ENCODE measurements at places on chromosomes 7 and 10.

GRCh38 chr10:53904506-53905241, 896.4 kb downstream of the PCDH15 start:
- DNase-seq: no peak

DNA sequence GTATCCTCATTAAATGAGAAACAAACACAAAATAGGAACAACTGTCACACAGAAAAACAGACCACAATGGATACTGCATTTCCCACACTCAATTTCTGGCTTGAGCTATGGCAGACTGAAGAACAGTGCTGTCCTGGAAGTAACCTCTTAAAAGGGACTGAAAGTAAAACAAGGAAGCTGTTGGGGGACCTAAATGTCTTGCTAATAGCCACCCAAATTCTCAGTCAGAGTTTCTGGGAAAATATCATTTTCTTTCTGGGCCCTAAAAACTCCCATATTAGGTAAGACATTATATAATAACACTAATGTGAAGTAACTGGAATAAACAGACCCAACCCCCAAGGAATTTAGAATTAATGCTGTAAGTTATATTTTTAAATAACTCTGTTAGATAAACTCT, 80.9 kb upstream of the TFEC start:
- no peak for DNase-seq

- DNase-seq: peak; percentile 60
These were observed 345 bp downstream of the COBL start for GRCh38 chr7:51316262-51316665.

DNA sequence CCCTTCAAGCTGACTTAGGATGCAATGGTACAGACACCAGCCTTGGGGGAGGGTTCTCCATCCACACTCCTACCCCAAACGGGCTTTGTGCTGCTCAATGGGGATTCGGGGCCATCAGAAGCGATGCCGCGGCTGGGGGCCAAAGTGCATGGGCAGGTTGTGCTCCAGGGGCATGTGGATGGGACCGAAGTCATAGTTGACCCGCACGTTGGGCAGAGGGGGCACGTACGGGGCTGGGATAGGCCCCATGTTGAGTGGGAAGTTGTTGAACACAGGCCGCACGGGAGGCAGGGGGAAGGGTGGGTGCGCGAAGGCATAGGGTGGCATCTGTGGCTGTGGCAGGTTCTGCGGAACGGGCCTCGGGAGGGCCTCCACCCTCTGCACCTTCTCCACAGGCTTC, 158.7 kb downstream of the RNF216 start:
- no peak for DNase-seq

GRCh38 chr7:50366311-50366710, 61.8 kb downstream of the IKZF1 start:
- DNase-seq: no peak

GRCh38 chr7:124856299-124856888, 73.2 kb downstream of the POT1 start:
- DNase-seq: peak; percentile 55

DNA sequence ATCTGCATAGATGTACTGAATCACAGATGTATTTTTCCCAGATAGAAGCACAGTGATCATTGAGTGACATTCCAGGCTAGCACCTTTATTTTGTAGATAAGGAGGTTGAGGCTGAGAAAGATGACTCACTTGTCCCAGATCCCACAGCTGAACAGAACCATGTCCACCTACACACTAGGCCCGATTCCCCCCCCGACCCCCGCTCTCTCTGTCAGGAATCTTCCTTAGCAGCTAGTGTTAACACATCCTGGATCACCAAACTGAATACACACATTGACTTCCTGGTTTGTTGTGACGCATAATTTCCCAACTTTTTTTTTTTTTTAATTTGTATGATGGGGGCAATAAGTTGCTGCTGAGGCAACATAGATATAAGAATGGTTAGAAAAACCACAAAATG, 5.2 kb downstream of the SFMBT2 start:
- DNase-seq: no peak

DNA sequence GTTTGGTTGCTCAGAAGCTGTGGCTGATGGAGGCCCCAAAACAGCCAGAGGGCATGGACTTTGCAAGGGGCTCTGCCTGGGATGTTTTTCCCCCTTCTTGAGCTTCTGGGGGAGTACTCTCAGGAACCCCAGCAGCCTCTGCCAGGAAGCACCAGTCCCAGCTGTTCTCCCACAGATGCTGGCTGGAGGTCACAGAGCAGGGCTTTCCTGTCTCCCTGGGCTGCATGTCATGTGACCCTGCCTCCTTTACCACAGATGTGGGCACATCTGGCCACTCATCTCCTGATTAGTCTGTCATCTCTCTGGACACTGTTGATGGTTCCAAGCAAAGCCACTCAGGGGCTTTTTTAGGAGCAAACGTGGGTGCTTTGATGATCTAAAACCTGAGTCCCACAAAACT, 136.7 kb downstream of the NEURL1 start:
- DNase-seq: no peak

GRCh38 chr10:59335497-59335896, 26.9 kb downstream of the FAM13C start:
- no peak for DNase-seq

DNA sequence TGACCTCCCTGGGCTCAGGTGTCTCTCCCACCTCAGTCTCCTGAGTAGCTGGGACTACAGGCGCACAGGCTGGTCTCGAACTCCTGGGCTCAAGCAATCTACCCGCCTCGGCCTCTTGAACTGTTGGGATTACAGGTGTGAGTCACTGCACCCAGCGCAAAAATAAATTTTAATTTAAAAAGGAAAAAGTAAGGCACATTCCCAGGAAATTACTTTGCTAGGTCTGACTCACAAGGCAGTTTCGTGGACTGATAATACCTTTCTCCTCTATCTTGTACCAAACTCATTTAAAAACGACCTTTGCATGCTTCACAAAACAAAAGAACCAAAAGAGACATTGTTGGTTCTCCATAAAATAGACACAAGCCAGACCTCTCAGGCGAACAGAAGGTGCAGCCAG, 29.7 kb downstream of the PARP12 start:
- DNase-seq: no peak

DNA sequence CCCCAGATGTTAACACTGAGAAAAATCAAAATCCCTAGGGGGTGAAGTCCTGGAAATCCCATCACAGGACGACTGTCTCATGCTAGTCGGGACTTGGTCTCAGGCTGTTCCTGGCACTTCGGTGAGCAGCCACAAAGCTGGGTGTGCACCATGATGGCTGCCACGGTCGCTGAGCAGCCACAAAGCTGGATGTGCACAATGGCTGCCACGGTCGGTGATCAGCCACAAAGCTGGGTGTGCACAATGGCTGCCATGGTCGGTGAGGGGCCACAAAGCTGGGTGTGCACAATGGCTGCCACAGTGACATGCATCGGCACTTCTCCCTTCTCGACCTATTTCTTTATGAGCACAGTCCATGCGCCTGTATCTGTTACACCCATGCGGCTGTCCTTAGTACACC, 505.1 kb downstream of the TCERG1L start:
- DNase-seq: no peak

- peak; percentile 79 for DNase-seq
These were observed 10.6 kb upstream of the GRB10 start for GRCh38 chr7:50793120-50793946.

- no peak for DNase-seq
These were observed 63.7 kb upstream of the ZPBP start for GRCh38 chr7:50156706-50157105.

- DNase-seq: no peak
These were observed 1.3 kb upstream of the FOXL3 start for GRCh38 chr7:288671-289101.

DNA sequence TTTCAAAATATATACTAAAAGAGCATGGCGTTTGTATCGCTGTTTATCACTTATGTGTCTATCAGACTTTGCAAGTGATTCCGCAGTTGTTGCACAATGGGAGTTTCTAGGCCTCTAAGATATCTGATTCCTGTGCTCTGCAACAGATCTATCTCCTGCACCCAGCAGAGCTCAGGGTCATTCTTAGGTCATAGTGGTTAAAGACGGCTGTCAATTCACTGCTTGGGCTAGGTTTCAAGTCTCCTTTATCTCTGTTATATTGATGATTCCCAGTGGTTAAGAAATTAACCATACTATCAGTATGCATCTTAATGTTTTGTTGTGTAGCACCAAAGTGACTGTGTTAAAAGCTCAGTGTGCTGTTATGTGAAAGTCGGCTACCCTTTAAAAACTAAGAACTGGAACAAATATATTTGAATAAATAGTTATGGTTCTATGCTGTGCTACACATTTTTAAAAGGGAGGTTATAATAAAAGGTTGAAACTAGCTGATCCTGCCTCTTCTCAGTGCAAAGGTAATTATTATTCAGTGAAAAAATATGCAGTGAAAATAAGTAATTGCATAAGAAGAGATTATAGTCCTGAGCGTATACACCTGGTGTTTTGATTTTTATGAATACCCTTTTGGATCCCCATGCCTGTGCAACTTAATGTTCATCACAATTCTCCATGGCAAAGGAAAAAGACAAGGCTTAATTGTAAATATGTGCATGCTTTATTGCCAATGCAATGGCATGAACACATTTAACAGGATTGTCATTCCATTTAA, 24.0 kb downstream of the HOXA1 start:
- DNase-seq: no peak

DNA sequence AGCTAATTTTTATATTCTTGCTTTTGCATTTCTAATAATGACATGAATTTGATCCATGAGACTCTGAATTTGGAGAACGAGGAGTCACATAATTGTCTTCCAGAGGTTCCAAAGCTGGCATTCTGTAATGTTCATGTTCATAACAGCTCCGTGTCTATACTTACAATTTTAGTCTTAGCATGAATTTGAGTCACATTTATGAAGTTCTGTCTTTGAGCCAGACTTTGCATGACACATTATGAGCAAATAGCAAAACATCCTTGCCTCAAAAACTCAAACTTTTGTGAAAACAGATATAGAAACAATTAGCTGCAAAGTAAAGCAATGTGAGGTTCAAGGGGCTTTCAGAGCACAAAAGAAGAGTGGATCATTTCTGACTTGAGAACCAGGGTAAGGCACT, 44.5 kb upstream of the CAV2 start:
- DNase-seq: no peak

DNA sequence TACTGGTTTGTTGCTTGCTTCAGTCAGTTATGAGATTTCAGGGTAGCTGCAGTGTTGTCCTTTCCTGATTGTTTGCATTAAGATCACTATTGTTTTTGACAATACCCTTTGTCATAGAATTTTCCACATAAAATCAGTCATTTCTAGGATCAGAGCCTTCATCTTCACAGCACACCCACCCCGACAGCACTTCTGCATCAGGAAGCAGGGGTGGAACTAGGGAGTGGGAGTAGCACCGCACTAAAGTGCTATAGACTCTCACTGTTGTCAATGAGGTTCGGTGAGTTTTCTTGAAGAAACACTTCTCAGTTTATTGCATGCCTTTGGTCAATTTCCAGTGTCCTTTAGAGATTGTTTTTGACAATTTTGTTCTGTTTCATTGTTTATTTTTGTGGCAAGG, 632.5 kb downstream of the AUTS2 start:
- DNase-seq: no peak

DNA sequence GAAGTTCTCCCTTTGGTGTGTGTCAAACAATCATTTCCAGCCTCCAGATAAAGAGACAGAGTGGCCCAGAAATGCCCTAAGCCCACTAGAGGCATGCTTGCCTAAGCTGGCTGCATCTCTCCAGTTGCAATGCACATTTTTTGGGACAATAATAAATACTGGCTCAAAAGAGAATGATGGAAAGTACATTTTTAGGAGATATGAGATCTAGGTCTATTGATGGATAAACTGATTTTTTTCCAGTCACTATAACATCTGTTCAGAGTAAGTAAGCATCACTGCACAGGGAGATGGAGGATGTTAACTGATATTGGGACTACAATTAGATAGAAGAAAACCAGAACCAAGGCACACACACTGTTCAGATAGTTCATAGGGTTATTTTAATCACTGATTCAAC, 553.0 kb downstream of the GRM8 start:
- no peak for DNase-seq

GRCh38 chr7:22008087-22008486, 62.4 kb upstream of the CDCA7L start:
- DNase-seq: no peak

- DNase-seq: no peak
These were observed 123.7 kb downstream of the KAT6B start for GRCh38 chr10:74949843-74950765.

- DNase-seq: no peak
These were observed 13.3 kb downstream of the DHTKD1 start for GRCh38 chr10:12081879-12082557.

DNA sequence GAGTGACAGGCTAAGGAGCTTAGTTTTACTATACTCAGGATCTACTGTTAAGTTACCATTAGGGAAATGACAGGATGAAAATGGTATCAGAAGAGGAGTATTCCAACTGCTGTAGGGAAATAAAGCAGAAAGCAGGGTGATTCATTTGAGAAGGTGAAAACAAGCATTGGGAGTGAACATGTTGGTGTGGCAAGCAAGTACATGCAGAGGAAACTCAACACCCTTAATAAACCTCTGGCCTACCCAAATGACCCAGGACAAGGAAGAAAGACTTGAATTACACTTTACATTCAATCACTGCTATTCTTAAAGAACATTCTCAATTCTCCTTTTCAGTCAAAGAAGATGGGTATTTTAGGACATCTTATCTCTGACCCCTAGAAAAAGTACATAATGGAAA, 28.7 kb downstream of the ERLIN1 start:
- no peak for DNase-seq

DNA sequence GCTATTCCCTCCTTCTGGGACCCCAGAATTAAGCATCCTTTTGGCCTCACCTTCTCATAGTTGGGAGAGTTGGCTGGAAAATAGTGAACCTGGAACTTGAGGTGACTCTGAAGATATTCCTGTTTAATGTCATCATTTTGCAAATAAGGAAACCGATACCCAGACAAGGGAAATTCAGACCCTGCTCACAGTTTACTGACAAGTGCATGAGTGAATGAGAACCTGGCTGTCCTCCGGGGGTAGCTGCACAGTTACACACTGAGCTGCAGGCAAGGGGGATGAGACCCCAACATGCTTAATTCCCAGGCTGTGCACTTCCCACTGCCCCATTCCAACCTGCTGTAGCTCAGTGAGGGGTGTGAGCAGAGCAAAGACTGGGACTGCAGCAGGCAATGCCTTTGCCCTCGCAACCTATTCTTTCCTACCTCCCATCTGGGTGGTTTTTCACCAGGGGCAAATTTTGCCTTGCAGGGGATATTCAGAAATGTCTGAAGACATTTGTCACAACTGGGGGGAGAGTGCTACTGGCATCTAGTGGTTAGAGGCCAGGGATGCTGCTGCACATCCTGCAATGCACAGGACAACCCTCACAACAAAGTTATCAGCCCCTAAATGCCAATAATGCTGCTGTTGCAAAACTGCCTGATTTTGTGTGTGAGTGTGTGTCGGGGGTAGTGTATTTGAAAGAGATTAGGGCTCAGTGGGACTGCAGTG, 136.2 kb downstream of the SORCS3 start:
- no peak for DNase-seq

- DNase-seq: no peak
These were observed 21.9 kb upstream of the SMURF1 start for GRCh38 chr7:99165816-99166215.

Data from LoVo (cell line).